Lower lobe of right lung (tissue), 2 donors: ENCODE measurements at places on chromosomes 2 and 18.

DNA sequence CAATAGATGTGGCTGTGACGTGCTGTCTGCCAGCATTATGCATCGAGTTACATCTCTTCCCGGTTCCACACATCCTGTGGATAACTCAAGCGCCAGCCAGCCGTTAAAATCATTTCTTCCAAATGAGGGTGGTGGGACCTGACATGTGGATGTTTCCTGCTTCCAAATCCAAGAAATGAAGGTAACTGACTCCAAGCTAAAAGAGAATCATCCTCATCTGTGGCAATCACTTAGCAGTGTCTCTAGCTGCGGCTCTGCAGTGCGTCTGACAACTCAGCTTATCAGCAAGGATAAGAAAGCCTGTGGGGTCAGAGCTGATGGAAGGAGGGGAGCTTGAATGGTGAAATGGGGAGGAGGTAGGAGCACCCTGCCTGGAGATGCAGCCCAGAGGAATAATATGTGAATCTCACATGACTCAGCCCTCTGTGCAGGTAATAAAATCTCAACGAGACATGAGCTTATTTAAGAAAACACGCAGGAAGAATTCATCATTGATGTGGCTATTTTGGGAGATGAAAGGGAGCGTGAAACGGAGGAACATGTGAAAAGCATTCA is 382.2 kb upstream of the TRIB2 start:
- no peak for DNase-seq

GRCh38 chr2:240981871-240982800 is 16.3 kb upstream of the SNED1 start:
- DNase-seq: peak; percentile 33

GRCh38 chr2:127105656-127106456 is 1.1 kb downstream of the BIN1 start:
- peak; percentile 59 for DNase-seq

- DNase-seq: no peak
These were observed 13.7 kb downstream of the GATA6 start for GRCh38 chr18:22182884-22183697.

DNA sequence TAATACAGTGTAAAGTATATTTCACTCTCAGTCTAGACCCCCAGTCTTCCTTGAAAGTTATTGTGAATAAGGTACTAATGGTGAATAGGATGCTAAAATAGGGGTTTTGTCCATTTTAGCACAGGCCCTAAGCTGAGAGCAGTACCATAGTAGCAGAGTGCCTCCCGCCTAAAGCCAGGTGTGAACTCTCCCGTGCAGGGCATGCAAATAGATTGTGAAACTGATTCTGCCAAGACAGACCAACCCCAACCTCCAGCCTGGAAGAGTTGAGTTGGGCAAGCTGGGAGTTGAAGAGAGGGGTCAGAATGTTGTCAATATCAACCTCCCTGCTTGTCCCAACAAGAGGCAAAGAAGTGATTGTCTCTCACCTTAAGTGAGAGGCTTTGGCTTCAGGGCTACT is 97.4 kb upstream of the CYRIA start:
- DNase-seq: no peak

GRCh38 chr2:210250622-210251021 is 25.4 kb upstream of the ACADL start:
- DNase-seq: no peak
